ENCODE measurements at places on chromosomes 4 and X.

DNA sequence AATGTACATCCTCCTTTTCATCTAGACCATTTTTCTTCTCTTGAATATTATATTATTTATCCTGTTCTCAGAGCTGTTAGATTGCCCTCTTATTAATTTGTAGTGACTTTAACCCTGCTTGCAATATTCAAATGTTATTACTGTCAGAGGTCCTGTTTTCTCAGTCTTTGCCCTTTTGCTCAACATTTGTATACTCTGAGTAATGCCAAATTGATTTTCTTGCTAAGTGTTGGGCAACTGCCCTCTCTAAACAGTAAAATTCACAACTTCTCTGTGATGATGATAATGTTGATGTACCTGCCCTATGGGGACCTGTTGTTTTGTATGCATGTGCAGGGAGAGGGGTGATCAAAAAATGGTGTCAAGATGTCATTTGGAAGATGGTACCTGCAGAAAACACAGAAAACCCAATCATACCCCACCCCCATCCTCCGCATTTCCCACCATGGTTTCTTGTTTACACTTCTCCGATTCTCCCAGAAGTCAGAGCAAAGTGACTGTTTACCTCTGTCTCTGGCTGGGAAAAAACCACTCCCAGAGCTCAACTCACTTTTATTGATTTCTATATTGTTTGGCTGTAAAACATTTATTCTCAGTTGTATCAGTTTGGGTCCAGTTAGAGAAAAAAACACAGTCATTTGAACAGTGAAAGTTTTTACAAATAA is 694.0 kb downstream of the IL1RAPL1 start:
- DNase-seq = no peak

DNA sequence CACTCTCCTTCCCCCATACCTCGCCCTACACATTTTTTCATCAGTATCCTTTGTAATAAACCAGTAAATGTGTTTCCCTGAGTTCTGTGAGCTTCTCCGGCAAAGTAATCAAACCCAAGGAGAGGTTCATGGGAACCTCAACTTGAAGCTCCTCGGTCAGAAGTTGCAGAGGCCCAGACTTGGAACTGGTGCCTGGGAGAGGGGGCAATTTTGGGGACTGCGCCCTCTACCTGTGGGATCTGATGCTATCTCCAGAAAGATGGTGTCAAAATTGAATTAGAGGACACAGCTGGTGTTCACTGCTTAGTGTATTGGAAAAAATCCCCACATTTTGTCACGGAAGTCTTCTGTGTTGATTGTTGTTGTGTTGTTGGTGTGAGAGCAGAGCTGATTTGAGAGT is 70.6 kb downstream of the ATP11C start:
- no peak for DNase-seq

DNA sequence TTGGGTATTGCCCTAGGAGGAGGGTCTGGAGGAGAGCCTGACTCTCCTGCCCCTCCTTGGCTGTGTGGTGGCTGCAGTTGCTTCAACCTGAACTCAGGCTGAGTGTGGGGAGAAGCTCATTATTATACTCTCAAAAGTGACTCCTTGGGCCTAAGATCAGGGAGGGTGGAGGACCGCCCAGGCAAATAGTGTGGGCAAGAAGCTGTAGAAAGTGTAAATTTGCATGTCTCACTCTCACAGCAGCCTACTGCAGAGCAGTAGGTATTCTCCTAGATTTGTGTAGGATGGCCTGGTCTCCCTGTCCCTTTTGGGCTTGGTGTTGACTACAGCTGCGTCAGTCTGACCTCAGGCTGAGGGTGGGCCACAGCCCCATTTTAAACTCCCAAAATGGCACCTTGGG is 156.1 kb downstream of the ZNF330 start:
- DNase-seq = no peak

DNA sequence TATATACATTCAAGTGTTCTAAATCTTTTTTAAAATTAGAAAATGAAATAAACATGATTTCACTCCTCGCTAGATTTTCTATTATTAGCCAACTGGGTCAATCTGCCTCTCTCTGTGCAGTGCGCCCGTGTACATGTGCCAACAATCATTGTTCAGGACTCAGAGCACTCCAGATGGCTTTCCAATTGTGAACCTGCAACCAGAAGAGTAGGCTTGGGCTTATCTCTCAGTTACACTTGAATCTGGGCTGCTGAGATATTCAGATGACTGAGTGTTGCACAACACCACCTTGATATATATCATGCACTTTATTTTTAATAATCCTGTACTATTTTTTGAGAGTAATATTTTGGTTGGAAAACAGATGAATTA is 184.0 kb upstream of the FSTL5 start:
- no peak for DNase-seq

GRCh38 chrX:69038188-69038587 is 127.1 kb downstream of the PJA1 start:
- no peak for DNase-seq

GRCh38 chrX:101395789-101396188 is 5.0 kb downstream of the RPL36A start:
- DNase-seq = no peak

DNA sequence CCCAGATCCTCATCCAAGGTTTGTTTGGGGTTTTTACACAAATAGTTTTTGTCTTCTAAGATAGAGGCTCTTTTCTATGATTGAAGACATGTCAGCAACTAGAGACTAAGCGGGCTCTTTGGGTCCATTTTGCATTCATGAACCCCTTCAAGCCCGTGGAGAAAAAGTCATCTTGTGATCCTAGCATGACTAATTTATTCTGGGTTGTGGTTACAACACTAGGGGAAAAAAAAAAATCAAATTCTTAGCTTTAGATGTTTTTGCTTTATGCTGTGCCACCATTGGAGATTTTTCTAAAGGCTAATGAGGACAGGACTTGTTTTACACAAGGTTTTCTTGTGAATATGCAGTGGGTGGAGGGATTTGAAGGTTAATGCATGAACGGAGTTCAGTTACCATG is 440.0 kb downstream of the PCDH7 start:
- DNase-seq = no peak

DNA sequence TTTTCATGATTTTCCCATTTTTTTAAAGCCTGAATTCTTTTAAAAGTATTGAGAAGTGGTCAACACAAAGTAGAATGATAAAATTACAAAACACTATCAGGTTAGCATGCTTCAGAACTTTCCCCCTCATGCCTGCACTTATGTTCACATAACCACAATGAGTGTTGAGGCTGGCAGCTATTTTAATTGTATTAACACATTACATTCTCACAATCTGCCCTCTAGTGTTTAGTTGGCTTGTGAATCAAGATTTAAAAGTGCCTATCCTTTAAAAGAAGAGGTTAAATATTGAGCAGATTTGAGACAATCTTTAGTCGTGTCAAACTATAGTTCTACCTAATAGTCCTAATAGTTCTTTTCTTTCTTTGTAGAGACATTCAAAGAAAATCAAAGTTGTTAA is 93.6 kb upstream of the NAP1L5 start:
- DNase-seq = no peak

- no peak for DNase-seq
These were observed 187.6 kb downstream of the MAML3 start for GRCh38 chr4:139966383-139966782.

GRCh38 chr4:153592064-153592463 is 92.0 kb upstream of the TLR2 start:
- no peak for DNase-seq

DNA sequence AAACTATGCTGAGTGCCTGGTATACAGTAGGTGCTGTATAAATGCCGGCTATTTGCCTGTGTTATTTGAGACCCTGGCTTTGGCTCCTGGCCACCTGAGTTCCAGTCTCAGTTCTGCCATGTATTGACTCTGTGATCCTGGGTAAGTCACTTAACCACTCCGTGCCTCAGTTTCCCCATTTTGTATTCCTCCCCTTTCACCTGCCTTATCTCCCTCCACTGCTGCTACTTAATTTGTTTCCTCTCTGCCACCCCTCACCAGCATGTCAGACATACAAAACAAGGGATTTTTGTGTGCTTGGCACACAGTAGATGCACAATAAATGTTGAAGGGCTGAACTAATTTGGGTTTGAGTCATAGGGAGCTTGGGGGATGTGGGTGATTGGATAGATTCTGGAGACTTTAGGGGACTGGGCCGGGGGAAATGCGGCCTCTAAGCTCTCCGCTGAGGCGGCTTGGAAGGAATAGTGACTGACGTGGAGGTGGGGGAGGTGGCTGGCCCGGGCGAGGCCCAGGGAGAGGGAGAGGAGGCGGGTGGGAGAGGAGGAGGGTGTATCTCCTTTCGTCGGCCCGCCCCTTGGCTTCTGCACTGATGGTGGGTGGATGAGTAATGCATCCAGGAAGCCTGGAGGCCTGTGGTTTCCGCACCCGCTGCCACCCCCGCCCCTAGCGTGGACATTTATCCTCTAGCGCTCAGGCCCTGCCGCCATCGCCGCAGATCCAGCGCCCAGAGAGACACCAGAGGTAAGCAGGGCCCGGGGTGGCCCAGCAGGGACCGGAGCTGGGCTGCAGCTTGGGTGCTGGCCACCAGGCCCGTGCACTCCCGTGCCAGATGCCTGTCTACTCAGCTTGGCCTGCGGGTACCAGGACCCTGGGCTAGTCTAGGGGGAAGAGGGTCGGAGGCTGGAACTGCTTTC is at the start of gene TIMP1:
Gene TIMP1, plus strand, starts transcription at position 706 of the 917 bp plus-strand sequence. CDS start 980 bp downstream, outside the sequence.
- no peak for DNase-seq

DNA sequence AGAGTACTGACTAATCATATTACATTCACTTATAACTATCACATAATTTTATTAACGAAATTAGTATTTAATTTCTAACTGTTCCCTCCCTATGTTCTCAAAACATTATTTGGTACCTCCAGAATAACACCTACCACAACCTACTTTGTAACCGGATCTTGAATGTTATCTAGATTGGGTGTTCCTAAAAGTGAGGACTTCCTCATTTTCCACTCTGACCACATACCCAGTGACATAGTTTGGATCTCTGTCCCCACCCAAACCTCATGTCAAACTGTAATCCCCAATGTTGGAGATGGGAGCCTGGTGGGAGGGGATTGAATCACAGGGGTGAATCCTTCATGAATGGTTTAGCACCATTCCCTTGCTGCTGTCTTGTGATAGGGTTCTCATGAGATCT is 21.8 kb downstream of the NR3C2 start:
- no peak for DNase-seq

GRCh38 chr4:105805501-105806120 is 89.7 kb upstream of the NPNT start:
- DNase-seq = no peak

DNA sequence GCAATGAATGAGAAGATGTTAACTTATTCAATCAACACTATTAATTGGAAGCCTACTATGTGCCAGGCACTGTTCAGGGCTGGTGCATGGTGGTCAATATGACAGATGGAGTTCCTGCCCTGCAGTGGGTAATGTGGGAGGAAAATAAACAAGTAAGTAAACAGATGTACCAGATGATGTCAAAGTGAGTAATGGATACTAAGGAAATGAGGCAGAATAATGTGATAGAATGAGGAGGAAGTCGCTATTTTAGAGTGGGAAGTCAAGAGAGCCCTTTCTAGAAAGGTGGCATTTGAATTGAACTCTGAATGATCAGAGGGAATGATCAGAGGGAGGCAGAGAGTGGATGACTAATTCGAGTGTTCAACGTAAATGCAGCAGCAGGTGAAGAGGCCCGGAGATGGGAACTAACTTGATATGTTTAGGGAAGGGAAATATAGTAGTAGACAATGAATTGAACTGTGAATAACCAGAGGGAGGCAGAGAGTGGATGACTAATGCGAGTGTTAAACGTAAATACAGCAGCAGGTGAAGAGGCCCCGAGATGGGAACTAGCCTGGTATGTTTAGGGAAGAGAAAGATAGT is 48.3 kb downstream of the HMGB3 start:
- DNase-seq = no peak

DNA sequence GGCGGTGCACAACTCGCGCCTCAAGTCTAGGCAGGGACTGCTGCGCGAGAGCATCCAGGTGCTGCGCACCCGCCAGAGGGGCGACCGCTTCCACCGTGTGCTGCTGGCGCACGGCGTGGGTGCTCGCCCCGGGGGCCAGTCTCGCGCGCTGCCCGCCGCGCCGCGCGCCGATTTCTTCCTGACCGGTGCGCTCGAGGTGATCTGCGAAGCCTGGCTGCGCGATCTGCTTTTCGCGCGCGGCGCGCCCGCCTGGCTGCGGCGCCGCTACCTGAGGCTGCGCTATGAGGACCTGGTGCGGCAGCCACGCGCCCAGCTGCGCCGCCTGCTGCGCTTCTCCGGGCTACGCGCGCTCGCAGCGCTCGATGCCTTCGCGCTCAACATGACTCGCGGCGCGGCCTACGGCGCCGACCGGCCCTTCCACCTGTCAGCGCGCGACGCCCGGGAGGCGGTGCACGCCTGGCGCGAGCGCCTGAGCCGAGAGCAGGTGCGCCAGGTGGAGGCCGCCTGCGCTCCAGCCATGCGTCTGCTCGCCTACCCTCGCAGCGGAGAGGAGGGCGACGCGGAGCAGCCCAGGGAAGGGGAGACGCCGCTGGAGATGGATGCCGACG is 1.3 kb downstream of the CHST7 start:
- peak; percentile 13 for DNase-seq

DNA sequence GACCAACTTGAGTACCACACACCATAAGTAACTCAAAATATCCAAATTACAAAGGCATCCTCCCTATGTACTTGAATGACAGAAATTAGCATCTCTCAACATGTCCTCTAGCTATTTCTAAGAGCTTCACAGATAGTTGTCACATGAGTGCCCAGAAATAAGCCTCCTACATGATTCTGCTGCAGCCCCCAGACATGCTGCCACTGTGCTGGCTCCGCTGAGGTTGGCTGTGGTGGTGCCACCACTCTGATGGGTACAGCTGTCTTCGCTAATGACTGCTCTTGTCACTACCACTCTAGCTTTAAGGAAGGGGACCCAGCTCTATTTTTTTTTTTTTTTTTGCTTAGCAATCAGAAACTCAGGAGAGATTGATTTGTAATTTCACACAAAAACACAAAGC is 256.0 kb downstream of the GRXCR1 start:
- DNase-seq = no peak

Data from NCI-H1417 treated with DMSO at 0.1 percent for 48 hours (cell line).